ENCODE measurements at places on chromosomes 7 and 10.

- H3K27ac ChIP-seq = peak overlapping the region; percentile 98
- H3K4me1 ChIP-seq = peaks cover 22% of the 10 kb centered on the region
- no peaks in the 10 kb centered on the region for H3K27me3 ChIP-seq
These were observed 3.4 kb downstream of the TNRC18 start for GRCh38 chr7:5420067-5420880.

- no peak for DNase-seq
- no peaks in the 10 kb centered on the region for H3K27me3 ChIP-seq
- no peaks in the 10 kb centered on the region for H3K36me3 ChIP-seq
- no peaks in the 10 kb centered on the region for H3K4me1 ChIP-seq
- H3K27ac ChIP-seq = no peak overlapping the region
- H3K4me3 ChIP-seq = no peak overlapping the region
These were observed 119.8 kb upstream of the LANCL2 start for GRCh38 chr7:55245271-55245723.

- H3K36me3 ChIP-seq = no peaks in the 10 kb centered on the region
- DNase-seq = no peak
- peaks cover 28% of the 10 kb centered on the region for H3K4me1 ChIP-seq
- H3K27ac ChIP-seq = peak overlapping the region; percentile 78
- no peaks in the 10 kb centered on the region for H3K27me3 ChIP-seq
These were observed 701 bp downstream of the MTPAP start for GRCh38 chr10:30348378-30348776.

DNA sequence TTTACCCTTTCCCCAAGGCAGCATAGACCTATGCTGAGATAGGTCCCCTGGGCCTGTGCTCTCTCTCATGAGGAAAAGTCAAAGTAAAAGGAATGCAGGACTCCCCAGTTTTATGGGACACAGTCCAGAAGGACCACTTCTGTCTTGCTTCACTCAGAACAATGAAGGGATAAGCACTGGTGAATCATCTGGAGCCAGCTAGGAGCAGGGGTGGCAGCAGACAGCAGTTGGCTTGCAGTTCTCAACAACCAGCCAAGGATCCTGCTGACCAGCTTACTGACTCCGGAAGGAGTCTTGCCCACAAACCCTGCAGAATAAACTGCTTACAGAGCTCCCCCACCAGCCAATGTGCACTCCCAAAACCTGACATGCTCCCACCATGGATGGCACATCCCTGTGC is 152.1 kb upstream of the GHITM start:
- peaks cover 1% of the 10 kb centered on the region for H3K4me1 ChIP-seq
- DNase-seq = no peak
- H3K27me3 ChIP-seq = no peaks in the 10 kb centered on the region

DNA sequence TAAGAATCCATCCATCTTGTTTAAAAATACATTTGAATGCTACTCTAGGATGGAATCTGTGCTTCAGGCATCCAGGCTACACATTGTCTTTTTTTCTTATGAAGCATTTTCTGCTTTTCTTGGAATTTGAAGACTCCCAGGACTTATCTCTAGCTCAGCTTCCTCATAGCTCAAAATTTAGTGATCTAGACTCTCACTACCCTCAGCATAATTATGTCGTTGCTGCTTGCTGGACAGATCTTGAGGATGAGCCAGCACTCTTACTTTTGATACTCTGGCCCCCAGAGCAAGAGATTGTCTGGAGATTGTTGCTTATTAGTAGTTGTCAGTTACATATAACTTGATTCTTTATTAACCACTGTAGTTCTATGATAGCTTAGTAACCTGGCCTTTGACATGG is 83.3 kb upstream of the FGL2 start:
- H3K4me1 ChIP-seq = peaks cover 13% of the 10 kb centered on the region
- H3K27me3 ChIP-seq = no peaks in the 10 kb centered on the region
- no peak for DNase-seq
- H3K4me3 ChIP-seq = no peak overlapping the region
- H3K27ac ChIP-seq = no peak overlapping the region
- no peaks in the 10 kb centered on the region for H3K36me3 ChIP-seq

DNA sequence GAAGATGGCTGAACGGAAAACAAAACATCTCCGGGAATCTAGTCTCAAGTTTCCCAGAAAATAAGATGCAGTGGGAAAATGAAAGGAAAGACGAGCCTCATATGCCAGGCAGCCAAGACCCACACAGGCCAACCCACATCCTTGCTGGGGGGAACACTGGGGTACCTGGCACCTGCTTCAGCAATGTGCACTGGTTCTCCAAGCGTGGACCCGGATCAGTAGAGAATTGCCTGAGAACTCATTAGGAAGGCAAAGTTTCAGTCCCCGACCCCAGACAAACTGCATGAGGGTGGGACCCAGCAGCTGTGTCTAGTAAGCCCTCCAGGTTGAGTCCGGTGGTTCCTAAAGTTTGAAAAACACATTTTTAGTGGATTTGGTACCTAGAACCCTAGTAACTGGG is 18.4 kb downstream of the FAM53B start:
- no peak overlapping the region for H3K4me3 ChIP-seq
- no peak overlapping the region for H3K27ac ChIP-seq
- peaks cover 44% of the 10 kb centered on the region for H3K4me1 ChIP-seq
- H3K27me3 ChIP-seq = no peaks in the 10 kb centered on the region
- H3K36me3 ChIP-seq = no peaks in the 10 kb centered on the region

DNA sequence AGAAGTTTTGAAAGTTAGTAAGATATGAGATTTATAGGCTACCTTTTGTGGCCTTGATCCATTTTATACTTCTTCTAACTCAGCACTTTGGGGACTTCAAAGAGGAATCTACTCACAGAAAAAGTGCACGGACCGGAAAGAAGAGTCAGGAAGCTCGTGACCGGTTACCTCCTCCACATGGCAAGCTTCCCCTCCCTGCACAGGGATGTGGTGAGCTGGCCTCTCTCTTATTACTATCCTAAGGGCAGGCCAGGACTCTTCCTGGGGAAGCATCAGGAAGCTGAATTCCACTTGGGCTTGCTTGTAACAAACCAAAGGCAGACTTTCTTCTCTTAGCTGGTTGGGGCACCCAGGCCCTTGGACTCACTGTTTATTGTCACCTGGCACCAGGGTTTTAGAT is 170.8 kb upstream of the GLI3 start:
- H3K4me3 ChIP-seq = no peak overlapping the region
- H3K36me3 ChIP-seq = no peaks in the 10 kb centered on the region
- no peak for DNase-seq
- H3K27me3 ChIP-seq = no peaks in the 10 kb centered on the region

DNA sequence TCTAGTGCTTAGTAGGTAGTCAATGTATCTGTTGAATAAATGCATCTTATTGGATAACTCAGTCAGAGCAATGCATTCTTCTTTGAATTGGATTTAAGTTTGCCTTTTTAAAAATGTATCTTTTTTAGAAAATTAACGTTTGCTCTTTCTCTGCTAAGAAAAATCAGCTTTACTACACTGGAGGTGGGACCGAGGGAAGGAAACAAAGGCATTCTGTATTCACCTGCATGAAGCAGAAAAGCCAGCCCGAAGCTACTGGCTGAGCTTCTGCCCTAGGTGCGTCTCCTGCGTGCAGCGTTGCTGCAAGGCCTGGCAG is 22.2 kb upstream of the ITGB1 start:
- H3K27me3 ChIP-seq = no peaks in the 10 kb centered on the region
- H3K4me3 ChIP-seq = peak overlapping the region; percentile 3
- H3K27ac ChIP-seq = peak overlapping the region; percentile 84
- DNase-seq = no peak

GRCh38 chr10:19815731-19816410 is 361 bp upstream of the PLXDC2 start:
- H3K4me1 ChIP-seq = peaks cover 20% of the 10 kb centered on the region
- DNase-seq = peak; percentile 43
- H3K4me3 ChIP-seq = peak overlapping the region; percentile 47
- no peaks in the 10 kb centered on the region for H3K27me3 ChIP-seq
- H3K36me3 ChIP-seq = no peaks in the 10 kb centered on the region
- H3K27ac ChIP-seq = peak overlapping the region; percentile 62

DNA sequence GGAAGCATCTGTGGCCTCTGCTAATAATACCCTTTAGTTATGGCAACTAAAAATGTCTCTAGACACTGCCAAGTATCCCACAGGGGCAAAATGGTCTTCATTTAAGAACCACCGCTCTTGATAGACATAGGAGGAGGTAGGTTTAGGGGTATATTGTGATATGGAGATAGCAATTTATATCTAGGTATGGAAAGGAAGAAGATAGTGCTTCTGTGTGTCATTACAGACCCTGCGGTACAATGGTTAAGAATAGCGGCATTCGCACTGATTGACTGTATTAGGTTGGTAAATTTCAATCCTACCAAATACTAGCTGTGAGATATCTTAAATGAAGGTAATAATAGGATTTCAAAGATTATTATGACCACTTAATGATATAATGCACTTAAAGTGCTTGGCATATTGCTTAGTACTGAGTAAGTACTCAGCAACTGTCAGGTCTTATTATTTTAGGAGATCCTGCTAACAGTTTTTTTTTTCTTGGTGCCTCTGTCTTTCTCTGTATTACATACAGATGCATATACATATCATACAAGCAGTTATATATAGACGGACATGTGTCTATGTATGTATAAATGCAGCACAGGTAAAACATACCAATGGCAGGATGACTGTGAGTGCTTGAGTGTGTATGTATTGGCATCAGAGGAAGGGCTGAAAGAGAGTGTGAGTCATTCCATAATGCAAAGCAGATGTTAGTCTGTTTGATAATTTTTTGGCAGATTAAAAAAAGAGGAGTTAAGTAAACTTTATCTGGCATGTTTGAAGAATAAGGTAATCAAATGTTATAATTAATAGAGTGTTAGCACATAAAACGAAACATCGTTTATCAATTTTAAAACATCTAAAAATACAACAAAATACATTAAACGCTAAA is 50.0 kb upstream of the ITGB8 start:
- no peaks in the 10 kb centered on the region for H3K4me1 ChIP-seq
- DNase-seq = no peak
- H3K27ac ChIP-seq = no peak overlapping the region
- no peaks in the 10 kb centered on the region for H3K36me3 ChIP-seq
- H3K4me3 ChIP-seq = no peak overlapping the region

DNA sequence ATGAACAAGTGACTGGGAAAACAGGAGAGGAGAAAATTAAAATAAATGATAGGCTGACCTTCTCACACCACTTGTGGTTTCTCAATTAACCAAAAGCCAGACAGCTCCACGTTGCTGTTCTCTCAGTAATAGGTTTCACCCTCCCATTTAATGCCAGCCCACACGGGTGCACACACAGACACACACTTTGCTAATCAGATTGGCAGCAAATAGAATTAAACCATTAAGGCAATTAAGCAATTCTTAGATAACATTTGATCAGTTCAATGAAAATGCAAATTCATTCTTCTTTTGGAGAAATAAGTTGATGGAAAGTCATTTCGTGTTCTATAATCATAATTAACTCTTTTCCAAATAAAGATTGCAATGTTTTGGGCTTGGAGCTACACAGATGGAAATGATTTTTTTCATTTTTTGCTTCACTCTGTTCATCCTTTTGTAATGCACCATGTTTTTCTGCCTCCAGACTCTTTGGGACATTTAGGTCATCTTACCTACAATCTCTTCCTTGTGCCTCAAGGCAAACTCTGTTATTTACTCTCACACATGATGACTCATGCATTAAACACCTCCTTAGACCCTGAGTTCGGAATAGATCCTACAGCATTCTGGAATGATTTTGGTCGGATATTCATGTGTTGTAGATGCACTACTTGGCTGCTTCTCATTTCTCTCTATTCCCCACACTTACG is 700.7 kb downstream of the AUTS2 start:
- H3K4me1 ChIP-seq = no peaks in the 10 kb centered on the region
- no peak for DNase-seq

DNA sequence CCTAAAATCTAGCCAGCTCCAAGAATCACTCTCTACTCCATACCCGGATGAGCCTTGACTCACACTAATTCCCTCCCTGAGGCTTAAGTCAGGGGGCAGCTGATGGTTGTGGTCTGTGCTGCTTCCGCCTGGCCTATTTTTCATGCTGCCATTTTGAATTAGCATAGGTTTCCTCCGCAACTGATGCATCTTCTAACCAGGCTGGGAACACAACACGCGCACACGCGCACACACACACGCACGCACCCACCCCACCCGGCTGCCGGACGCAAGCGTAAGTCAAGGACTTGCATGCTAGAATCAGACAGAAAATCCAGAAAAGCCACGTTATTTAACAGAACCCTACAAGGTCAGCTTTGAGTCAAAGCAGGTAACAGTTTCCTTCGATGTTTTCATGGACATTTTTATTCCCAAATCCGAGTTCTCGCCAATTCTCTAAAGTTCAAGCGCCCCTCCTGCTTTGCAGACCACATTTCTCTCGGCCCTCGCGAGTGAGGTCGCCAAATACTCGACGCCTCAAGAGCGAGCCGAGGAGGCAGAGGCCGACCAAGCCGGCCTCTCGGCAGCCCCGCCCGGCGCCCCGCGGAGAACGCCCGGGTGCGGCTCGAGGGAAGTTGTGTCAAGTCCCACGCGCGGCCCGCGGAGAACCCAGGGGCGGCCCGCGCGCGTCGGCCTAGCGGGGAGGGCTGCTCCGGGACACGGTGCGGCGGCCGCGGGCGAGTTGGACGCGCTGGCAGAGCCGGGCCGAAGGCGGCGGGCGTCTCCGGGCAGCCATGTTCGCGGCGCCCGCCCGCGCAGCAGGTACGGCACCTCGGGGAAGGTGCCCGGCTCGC is 961 bp downstream of the SCRN1 start:
- H3K36me3 ChIP-seq = no peaks in the 10 kb centered on the region
- H3K27me3 ChIP-seq = no peaks in the 10 kb centered on the region
- DNase-seq = peak; percentile 51
- peaks cover 26% of the 10 kb centered on the region for H3K4me1 ChIP-seq
- H3K27ac ChIP-seq = peak overlapping the region; percentile 91

- no peak for DNase-seq
- H3K27me3 ChIP-seq = no peaks in the 10 kb centered on the region
- no peak overlapping the region for H3K27ac ChIP-seq
- H3K4me3 ChIP-seq = no peak overlapping the region
These were observed 65.9 kb downstream of the ZNF467 start for GRCh38 chr7:149707448-149707886.

DNA sequence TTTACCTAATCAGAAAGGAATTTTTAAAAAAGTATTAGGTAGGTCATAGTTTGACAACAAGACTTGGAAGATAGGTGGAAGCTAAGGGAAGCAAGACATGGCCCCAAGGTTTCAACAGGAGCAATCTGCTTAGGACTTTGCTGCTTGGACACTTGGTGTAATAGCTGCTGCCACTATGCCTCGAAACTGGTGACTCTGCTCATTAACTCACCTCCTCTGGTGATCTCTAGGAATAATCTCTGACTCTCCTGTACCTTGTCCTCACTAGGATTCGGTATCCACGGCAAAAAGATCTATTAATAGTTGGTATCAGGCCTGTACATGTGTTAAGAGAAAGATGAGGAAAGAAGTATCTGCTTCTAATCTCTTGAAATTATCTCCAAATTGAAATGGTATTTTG is 53.1 kb downstream of the PTEN start:
- no peaks in the 10 kb centered on the region for H3K27me3 ChIP-seq
- H3K4me1 ChIP-seq = peaks cover 39% of the 10 kb centered on the region
- no peak overlapping the region for H3K27ac ChIP-seq
- DNase-seq = no peak
- no peaks in the 10 kb centered on the region for H3K36me3 ChIP-seq

- H3K27ac ChIP-seq = no peak overlapping the region
- no peak overlapping the region for H3K4me3 ChIP-seq
- peaks cover 17% of the 10 kb centered on the region for H3K4me1 ChIP-seq
- DNase-seq = no peak
- H3K27me3 ChIP-seq = no peaks in the 10 kb centered on the region
These were observed 9.3 kb upstream of the TMEM270 start for GRCh38 chr7:73851410-73852338.
